ENCODE measurements at places on chromosomes 16 and 17.

DNA sequence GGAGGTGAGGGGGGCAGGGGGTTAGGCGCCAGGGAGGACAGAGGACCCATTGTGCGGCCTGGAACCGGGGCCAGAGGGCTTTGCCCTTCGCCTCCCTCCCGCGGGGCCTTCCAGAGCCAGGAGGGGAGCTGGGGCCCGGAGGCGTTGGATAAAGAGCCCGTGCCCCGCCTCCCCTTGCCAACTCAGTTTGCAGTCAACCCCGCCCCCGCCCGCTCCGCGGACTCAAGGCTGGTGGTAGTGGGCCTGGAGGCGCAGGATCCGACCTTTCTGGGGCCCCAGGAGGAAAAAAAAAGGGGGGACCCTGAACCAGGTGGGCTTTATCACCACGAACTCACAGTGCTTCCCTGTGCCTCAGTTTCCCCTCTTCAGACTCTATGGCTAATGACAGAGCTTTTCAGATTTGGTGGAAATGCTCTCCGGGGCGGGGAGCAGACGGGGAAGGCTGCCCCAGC is 2.0 kb upstream of the SPHK1 start:
- no peak for DNase-seq

GRCh38 chr17:17708816-17709215 is 27.6 kb downstream of the RAI1 start:
- DNase-seq, result no peak

DNA sequence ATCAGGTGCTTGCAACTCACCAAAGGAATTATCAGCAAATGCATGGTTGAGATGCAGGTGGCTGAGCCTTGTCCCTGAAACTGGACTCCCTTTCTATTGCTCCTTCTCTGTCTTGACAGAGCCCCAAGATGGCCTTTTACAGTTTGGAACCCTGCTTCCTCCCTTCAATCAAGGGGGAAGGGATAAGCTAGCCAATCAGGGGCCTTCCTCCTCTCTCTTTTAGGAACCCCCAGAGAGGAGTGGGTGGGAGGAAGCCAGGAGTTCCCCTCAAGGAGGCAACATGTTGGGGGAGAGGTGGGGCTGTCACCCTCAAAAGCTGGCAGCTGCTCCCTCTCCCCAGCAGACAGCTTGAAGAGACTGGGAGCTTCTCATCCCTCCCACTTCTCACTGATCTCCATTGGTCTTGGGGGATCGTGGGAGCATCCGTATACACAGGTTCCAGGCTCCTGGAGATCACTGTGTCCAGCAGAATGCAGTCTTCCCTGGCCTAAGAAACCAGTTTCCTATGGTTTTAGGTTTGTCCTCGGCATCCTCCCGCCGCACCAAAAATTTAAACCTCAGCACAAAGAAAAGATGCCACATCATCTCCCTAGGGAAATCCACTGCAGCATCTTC is 7.2 kb downstream of the RASL10B start:
- no peak for DNase-seq

GRCh38 chr17:68535922-68536321 is 23.7 kb downstream of the PRKAR1A start:
- no peak for DNase-seq

DNA sequence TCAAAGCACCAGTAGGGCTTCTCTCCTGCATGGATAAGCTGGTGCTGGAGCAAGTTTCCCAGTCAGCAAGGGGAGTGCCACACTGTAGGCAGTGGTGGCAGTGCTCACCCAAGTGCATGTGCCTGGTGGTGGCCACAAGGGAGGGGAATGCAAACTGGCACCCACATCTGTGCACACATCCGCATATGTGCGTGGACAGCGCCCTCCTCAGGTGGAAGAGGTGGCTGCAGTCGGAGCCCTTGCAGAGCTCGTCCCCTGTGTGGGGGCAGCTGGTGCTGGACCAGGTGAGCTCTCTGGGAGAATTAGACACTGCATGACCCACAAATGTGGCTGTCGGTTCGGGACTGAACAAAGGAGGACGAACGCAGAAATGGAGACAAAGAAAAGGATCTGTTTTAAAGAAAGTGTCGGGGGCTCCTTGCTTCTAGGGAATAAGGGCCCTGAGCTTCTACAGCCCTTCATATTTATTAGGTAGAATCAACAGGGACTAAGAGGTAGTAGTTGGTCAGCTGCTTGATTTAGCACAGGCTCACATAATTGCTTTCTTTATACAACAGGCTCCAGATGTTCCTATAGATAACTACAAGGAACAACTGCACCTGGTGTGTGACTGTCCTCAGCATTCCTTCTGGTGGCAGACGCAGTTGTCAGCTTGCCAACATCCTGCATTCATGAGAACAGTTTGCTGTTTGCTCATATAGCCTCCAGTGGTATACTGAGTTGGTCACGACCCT is 5.3 kb upstream of the ZNF689 start:
- DNase-seq, result peak; percentile 76

- no peak for DNase-seq
These were observed 396.6 kb downstream of the CPPED1 start for GRCh38 chr16:12406926-12407690.

DNA sequence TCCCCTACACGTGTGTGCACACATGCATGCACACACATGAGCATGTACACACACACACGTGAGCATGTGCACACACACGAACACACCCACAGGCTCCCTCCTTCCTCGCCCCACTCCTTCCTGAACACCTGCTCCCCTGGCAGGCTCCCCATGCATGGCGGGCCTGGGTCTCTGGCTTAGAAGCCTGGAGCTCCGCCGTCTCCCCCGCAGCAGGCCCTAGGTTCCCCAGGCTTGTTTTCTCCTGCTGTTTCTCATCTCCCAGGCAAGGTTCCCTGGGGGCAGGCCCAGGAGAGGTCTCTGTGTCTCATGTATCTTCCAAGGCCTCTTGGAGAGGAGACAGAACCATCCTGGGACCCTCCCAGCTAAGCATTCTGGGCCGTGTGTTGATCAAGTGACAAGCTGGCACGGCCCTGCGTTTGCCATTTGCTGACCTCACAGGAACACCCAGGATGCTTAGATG is 202.3 kb upstream of the CIBAR2 start:
- no peak for DNase-seq

- DNase-seq, result no peak
These were observed 3.3 kb downstream of the KRT37 start for GRCh38 chr17:41421116-41421515.

DNA sequence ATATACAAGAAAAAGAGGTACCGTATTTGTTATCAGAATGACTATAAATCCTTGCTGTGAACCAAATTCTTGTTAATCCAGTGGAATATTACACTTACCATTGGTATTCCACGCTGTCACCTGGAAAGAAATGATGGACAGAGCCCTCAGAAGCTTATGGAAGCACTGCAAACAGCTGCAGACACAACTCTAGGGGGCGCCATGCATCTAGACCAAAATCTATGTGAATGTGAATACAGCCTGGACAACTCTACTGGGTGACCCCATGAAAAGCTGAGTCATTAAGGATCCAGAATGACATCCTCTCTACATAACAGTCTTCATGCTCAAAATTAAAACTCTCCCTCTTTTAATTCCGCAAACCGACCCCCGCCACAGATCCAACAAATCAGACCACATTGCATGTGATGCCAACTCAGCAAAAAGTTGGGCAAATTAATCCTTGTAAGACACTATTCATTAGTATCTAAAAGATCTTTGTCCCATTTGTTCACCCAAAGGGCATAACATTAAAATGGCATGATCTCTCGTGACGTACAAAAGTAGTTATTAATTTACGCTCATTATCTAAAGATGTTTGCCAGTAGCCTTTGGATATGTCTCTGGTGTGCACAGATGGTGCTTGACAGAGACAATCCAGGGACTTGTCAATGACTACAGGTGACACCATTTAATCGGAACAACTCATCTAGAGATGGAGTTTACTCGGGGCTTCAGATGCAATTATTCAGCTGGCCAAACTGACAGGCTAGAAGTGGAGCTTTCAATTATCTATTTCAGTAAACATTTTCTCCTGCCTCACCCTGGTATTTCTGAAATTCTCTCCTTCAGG is 552.7 kb upstream of the PSMD7 start:
- no peak for DNase-seq

DNA sequence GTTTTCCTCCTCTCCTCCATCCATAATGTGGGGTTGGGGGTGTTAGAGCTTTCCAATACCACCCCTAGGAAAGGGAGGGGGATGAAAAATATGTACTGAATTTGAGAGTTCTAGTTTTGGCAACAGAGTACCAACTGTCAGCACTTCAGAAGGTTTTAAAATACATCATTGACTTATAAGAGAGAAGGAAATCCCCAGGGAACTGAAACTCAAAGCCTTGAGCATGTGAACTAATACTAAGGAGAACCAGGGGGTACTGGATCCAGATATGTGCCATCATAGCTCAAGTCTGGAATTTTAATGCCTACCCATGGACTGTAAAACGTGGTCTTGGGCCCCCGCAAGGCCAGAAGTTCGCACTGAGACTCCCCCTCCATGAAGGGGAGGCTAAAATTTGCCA is 15.8 kb downstream of the CACNG5 start:
- no peak for DNase-seq

- no peak for DNase-seq
These were observed 32.0 kb downstream of the MRTFB start for GRCh38 chr16:14102925-14103720.

- peak; percentile 43 for DNase-seq
These were observed 9.2 kb downstream of the PIGQ start for GRCh38 chr16:578870-579405.
